Erythroblast (primary cell): ENCODE measurements at places on chromosomes 13 and 19.
A peak's percentile ranks its signal among the peaks of the same experiment; 100 is the strongest.

DNA sequence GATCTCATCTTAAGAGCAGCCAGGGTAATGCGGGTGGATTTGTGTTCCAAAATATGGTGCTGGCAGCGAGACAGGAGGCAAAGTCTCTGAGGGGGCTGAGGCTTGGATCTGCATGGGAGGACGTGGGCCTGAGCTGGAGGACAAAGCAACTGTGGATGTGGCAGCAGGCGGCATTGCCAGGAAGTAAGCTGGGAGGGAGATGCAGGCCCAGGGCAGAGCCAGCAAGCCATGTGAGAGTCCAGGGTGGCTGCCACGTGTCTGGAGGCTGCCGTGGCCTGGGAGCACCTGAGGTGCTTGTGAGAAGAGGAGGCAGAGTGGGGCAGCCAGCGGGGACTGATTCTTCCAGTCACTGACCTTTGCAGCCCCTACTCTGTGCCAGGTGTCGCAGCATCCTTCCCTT is 52.0 kb downstream of the DPF1 start:
- DNase-seq: no peak

DNA sequence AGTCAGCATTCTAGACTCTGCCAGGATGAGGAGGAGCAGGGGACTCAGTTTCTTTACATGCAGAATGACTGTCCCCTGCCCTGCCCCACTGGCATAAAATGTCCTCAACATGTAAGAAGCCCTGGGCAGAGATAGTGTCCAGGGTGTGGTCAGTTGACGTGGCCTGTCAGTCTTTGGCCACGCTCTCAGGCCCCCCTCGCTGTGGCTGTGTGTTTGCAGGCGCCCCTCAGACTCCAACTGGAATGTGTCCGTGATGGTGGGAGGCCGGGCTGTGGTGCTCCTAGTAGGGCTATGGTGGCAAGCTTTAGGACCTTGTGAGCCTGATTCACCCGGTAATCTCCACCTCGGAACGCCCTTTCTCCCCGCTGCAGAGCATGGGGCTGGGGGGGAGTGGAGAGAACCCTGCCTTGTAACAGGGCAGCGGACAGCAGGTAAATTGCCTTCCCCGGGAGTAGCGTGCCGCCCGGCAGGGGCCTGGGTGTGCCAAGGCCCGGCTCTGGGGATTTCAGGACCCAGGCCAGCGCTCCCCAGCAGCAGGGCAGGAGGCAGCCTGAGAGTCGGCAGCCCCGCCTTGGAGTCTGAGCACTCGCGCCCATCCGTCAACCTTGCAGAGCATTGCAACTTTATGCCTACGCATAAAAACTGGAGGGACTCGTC is 62.3 kb downstream of the CHST8 start:
- DNase-seq: peak; percentile 5

- DNase-seq: no peak
These were observed 382.9 kb downstream of the KLF12 start for GRCh38 chr13:73751290-73751689.

DNA sequence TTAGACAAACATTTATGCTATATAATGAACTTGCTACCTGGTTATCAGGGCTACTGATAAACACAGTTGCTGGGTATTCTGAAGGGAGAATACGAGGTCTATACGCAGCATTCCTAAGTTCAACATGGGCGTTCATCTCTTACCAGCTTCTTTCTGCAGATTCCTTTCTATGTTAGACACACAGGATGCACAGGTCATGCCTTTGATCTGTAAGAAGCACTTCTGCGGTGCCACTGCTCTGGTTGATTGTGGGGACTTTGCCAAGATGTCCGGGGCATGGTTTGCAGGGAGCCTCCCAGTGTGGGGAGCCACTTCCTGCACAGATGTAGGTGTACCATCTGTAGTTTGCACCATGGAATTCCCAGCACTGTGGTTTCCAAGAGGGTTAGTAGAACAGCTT is 40.9 kb downstream of the ATP7B start:
- DNase-seq: no peak

DNA sequence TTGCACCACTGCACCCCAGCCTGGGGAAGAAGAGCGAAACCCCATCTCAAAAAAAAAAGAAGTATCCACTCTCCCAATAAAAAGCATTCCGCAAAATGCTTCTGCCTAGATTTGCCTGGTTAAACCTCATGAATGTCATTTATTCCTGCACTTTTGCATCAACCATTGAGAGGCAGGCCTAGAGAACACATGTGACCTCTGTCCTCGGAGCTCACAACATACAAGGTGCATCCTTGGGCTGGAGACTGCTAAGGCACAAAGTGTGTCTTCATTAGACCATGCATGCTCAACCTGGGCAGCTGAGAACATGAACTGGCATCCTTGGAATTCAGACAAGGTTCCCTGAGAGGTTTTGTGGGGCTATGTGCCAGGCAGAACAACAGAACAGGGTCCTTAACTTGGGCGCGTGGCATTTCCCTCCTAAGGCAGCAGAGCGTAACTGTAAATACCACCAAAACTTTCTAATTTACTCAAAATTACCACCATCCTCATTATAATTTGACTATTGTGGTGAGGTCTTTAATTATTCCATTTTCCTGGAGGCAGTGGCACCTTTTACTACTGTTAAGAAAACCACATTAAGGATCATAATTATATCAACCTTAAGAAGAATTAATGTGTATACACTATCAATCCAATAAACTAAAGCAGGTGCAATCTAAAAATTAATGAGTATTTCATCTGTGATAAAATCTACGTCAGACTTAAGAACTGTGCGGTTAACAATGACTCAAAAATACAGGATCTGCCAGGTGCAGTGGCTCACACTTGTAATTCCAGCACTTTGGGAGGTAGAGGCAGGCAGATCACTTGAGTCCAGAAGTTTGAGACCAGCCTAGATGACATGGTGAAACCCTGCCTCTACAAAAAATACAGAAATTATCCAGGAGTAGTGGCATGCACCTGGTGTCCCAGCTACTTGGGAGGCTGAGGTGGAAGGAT is 13.8 kb downstream of the RCBTB1 start:
- DNase-seq: no peak

- DNase-seq: no peak
These were observed 9.4 kb upstream of the SPC24 start for GRCh38 chr19:11164879-11165406.

DNA sequence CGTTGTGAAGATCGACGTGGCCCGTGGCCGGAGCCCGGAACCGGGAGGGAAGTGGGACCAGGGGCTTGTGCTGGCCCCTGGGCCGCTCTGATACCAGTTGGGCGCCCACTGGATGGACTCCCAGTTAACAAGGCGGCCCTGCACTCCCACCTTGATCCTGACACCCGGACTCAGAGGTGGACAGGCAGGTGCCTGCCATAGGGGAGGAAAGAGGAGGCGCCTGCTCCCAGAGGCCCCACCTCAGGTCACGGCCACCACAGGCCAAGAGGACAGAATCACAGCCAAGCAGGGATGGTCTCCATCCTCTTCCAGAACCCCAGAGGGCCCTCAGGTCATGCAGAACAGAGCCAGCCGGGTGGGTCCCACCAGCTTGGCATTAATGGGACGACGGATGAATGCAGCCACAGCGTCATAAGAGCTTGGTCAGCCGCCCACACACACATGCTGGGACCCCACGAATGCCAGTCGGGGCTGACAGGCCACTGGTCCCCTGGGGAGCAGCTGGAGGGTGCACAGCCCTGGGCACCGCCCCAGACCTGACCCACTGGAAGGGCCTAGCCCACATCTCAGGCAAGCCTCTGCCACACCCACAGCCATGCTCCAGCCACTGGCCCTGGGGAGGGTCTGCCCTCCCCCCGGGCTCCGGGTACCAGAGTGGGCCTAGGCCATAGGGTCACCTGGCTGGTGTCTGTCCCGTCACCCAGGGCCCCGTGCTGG is 9.6 kb upstream of the KLF16 start:
- DNase-seq: no peak

- no peak for DNase-seq
These were observed 387.8 kb downstream of the ZNF536 start for GRCh38 chr19:30760014-30760413.

- DNase-seq: no peak
These were observed at the start of gene DOCK6 for GRCh38 chr19:11261971-11262839. TSS of gene DOCK6 (minus strand) at chr19:11262524. CDS start at chr19:11262440, 84 bp downstream.

- DNase-seq: peak; percentile 6
These were observed 31.3 kb upstream of the ZMYM2 start for GRCh38 chr13:19927117-19927748.

DNA sequence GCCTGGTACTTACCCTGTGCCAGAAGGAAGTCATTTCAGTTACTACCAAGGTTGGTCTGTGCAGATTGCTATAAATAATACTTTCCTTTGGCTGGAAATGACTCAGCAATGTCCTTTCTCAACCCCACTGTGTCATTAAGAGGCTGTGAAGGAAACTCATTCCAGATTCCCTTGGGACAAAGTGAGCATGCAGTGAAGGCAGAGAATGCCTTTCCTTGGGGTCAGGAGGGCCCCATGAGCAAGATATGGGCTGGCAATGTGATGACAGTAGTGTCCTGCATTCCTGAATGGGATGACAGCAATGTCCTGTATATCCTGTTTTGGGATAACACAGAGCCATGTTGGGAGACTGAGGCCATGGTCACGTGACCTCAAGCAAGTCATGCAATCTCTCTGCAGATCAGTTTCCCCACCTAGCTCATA is 213.1 kb upstream of the TMTC4 start:
- no peak for DNase-seq

DNA sequence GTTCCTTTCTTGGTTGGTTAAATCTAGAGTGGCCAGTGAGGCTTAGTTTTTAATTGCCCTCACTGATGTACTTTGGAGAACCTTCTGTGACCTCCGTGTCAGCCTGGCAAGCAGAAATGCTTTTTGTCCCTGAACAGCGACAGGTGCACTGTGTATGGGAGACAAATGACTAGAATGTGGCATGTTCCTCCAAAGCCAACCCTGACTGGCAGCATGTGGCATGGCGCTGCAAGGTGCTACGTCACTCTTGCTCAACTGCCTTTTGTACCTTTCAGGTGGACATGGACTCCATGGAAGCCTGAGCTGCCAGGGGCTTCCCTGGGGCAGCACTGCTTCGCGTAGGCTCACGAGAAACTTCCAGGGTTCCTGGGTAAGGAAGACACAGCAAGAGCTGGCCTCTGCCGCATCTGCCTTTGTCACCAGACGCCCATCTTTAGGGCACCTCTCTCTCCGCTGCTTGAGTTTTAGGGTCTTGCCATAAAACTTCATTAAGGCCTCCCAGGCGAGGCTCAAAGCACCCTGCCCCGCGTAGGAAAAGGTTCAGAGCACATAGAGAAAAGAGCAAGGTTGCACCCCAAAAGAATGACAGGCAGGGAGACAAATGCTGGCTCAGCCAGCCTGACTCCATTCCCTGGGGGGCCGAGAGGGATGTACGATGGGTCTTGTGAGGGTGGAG is 167.1 kb upstream of the SOX1 start:
- DNase-seq: no peak

DNA sequence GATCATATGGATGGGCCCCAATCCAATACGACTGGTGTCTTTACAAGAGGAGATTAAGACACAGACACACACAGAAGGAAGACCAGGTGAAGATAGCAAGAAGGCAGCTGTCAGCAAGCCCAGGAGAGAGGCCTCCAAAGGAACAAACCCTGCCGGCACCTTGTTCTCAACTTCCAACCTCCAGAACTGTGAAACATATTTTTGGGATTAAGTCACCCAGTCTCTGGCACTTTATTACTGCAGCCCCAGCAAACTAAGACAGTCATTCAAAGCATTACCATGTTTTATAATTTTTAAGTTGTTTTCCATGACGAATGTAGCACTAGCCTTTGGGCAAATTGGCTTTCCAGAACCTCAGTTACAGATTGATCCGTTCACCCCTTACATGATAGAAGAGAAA is 11.3 kb downstream of the STARD13 start:
- no peak for DNase-seq

DNA sequence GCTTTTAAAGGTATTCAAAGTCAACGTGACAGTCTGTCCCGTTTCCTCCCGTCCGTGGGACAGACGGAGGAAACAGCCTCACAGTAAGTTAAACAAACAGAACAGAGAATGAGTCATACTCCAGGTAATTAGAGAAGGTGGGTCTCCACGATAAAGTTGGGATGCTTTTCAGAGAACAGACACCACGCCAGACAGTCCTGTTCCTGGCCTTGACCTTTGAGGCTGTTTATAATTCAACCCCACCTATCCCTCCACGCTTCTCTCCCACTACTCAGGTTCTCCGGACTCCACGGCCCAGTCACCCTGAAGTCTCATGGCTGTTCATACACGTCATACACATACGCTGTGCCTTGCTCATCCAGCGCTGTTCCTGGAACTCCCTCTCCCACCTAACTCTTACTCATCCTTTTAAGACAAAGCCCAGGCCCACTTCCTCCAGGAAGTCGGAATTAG is 42.5 kb downstream of the ARHGEF18 start:
- DNase-seq: no peak

- peak; percentile 13 for DNase-seq
These were observed 23.2 kb upstream of the GPC5 start for GRCh38 chr13:91375116-91375729.

- no peak for DNase-seq
These were observed 25.0 kb downstream of the SHC2 start for GRCh38 chr19:435707-436412.

DNA sequence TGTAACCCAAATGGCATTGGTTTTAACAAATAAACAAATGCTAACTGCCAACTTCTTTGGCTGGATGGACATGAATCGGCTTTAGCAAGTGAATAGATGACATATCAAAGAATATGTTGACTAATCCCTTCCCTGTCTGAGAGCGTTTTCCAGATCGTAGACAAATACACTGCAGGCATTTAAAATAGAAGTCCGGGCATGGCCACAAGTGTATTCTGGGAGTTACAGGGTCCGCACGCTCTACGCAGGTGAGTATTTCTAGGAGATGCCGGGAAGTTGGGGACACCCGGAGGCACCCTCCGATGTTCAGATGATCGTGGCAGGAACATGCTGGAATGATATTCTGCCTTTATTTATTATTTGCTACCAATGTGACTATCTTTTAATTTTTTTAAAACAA is 53.2 kb upstream of the ZNF536 start:
- no peak for DNase-seq
